Activated naive CD8-positive, alpha-beta T cell treated with anti-CD3 and anti-CD28 coated beads for 36 hours (primary cell): ENCODE measurements at places on chromosomes 13 and 19. TPM values are rescaled to one million over a fixed set of nuclear protein-coding genes. Genes with fewer than 3 reads are reported as not detected.

The COL5A3 gene
- 0.04 TPM for total RNA-seq

The RUBCNL gene
- 1.9 TPM for total RNA-seq

The C1QTNF9B gene
- not detected for total RNA-seq

The ACP7 gene
- total RNA-seq, result not detected
